ENCODE measurements at places on chromosomes 12 and 14.

GRCh38 chr14:79564371-79564770 lies 646.9 kb downstream of the DIO2 start:
- no peak for DNase-seq

- peak; percentile 7 for DNase-seq
These were observed 287.3 kb downstream of the BCL11B start for GRCh38 chr14:98984719-98985041.

- no peak for DNase-seq
These were observed 18.7 kb downstream of the ZFYVE21 start for GRCh38 chr14:103734081-103734888.

GRCh38 chr12:100718187-100718586 lies 76.4 kb upstream of the ANO4 start:
- no peak for DNase-seq

GRCh38 chr14:21025371-21026273 lies 761 bp upstream of the NDRG2 start:
- DNase-seq: no peak

DNA sequence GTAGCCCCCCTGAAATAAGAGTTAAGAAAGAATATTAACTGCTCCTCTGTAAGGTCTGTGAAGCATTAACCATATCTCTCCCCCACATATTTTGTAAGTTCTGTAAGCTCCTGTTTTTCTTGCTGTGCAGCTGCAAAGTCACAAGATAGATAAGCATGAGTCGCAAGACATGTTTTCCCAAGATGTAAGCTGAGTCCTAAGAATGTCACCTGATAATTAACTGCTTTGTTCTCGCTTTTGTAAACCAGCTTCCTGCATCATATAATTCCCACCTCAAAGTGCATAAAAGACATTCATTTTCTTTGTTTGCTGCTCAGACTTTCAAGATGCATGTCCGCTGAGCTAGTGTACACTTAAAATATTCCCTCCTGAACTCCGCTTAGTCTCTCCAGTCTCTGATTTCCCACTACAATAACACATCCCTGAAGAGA lies 27.0 kb upstream of the PHC1 start:
- no peak for DNase-seq

DNA sequence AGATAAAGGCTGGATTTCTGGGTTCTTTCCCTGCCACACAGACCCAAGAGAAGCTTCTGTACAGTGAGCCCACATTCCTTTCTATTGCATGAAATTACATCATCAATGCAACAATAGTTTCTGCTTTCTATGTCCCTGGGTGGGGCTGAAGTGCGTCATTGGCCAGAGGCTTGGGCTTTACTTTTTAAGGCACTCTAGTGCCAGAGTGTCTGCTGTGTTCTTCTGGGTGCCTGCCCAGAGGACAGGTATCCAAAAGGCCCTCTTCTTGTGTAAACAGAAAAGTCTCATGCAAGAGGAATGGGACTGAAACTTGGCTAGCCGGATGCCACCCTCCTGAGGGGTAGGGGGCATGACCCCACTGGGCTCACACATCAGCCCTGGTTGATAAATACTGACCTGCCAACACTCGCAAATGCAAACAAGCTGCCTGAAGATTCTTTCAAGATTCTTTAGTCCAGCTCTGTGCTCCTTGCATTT lies 5.9 kb downstream of the KRT86 start:
- no peak for DNase-seq

DNA sequence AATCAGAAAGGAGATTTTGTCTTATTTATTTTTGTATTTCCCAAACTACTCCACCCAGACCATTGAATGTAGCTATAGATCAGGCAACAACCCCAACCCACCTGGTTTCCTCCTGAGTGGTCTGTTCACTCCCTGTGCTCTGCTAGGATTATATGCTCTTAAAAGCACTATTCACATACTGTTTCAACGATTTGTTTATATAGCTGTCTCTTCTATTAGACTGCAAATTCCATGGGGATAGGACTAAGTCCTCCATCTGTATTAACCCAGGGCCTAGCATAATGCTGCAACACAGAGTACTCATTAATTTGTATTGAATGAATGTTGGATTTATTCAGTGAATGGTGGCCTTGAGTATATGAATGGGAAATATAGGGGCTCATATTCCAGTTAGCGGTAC lies 307.6 kb downstream of the RAD51B start:
- no peak for DNase-seq

- no peak for DNase-seq
These were observed 33.6 kb downstream of the ADGRD1 start for GRCh38 chr12:130987151-130987931.

DNA sequence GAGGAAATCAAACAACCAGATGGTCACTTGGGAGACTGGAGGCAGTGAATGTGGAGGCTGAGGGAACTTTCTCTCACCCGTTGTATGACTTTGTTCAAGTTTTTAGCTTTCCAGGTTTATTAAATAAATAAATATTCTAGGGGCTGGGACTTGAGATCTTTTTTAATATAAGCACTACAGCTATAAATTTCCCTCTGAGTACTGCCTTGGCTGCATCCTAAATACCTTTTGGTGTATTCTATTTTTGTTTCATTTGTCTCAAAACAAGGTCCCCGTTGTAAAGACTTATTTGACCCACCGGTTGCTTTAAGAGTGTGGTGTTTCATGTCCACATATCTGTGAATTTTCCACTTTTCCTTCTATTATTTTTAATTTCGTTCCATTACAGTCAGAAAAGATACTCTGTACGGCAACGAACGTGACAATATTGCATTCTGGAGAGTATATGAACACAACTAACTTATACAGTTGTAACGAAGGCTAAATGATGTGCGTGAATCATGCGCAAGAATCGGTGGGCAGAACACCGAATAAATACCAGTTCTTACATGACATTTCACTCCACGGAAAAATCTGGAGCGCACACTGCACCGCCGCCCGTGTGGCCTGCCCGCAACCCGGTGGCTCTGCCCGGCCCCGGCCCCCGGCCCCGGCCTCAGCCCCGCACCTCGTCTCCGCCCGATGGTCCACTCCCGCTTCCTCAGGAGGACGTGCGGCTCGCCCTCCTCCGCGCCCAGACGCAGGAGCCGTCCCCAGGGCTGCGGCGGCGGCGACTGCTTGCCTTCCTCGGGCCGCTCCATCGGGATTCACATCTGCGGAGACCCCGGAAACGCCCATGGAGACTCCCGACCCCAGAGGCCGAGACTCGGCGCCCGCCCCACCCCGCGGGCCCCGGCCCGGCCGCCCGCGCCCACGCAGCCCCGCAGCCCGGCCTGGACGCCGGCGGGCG lies 602 bp downstream of the CHFR start:
- no peak for DNase-seq

DNA sequence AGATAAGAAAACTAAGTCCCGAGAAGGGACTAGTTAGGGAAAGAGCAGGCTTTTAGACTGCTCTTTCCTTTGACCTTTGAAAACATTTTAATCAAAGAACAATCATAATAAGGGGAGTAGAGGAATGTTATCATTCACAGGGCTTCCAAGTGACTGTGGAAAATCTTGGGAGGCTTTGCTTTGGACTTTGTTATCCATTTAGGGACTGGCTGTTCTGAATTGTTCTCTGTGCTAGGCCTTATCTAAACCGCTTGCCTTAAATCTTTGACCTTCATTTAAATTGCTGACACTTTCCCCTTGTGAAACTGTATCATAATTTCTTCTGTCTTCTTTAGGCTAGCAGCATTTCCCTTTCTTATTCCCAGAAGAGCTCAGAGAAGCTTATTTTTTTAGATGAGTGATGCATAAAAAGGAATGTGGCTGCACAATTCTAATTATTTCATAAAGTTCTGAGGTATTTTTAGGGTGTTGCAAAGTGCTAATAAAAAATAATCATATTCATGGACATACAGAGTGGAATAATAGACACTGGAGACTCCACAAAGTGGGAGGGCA lies 9.5 kb upstream of the CALM1 start:
- no peak for DNase-seq

GRCh38 chr14:73744175-73744867 lies 30.1 kb upstream of the PNMA1 start:
- no peak for DNase-seq

GRCh38 chr14:28777471-28778137 lies 11.0 kb downstream of the FOXG1 start:
- DNase-seq: no peak

- peak; percentile 40 for DNase-seq
These were observed 21.6 kb downstream of the SPATS2 start for GRCh38 chr12:49388682-49389386.
